ENCODE measurements at places on chromosomes 3 and 15.

DNA sequence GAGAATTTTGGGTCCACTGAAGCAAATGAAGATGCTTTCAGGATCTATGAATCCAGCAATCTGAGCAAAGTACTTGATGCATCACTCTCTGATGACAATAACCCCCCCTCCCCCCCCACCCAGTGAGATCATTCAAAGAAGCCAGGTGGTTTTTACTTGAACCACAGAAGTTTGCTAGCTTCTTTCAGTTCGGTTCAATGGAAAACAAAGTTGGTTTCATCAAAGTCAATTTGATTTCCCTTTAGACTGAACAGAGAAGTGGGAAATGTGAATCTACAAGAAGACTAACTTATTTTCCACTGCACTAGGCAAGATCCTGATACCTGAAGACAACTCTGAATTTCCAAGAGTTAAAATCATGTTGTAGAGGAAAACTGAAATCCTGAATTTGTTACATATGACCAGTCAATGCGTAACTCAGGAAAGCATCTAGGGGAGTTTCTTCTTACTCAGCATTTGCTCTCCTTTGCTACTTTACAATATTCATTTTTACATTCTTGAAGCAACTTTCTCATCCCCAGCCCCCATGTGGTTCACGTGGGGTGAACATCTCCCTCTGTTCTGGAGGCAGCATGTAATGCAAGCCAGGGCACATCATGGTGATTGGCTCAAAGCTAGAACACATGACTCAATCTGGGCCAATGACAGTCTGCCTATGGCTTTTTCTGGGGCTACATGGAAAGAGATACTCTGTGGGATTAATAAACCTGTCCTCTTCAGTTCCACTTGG lies 572.6 kb downstream of the FOXP1 start:
- peak; percentile 34 for DNase-seq

DNA sequence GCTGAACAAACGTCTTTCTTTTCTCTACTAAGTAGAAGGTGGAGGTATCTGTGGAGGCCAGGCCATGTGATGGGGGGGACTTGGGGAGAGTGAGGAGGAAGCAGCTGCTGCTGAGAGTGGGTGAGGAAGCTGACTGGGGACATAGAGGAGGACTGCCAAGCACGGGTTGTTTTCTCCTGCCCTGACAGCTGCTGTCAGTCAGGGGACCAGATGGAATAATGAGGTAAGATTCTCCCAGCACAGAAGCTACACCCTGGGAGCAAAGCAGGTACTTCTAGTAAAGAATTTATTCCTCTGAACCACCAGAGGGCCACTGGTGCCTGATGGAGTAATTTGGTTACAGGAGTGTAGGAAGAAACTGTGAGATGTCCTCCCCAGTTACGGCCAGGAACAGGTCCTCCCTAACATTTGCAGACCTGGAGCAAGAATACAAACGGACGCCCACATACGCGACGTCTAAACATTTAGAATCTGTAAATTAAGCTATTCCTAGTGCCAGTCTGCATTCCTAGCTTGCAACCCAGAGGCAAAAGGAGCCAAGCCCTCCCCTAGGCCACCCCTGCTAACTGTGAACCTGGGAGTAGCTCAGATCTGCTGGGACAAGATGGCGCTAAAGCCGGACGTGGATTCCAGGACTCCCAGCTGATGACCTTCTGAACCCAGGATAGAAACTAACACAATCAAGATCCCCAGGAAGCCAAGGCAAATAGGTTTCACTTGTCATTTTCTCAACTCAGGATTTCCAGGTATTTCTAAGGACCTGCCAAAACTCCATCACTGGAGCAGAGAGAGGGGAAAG lies 14.8 kb downstream of the CRYGS start:
- no peak for DNase-seq

DNA sequence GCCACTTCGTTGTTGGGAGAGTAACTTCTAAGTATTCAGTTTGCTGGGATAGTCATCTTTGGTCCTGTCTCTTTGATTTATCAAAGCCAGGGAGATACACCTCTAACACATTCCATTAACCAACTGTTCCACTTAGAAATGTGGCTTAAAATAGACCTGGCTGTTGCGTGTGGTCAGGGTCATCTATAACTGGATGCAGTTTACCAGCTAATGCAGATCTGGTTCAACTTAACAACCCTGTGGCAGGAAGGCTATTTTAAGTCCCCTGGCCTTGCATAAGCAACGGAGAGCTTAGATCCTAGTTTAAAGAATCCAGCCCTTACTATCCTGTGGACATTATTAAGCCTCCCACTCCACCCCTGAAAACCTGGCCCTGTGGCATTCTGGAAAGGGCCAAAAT lies 28.1 kb upstream of the CAPN3 start:
- no peak for DNase-seq

GRCh38 chr15:63597038-63597790 lies at the start of gene FBXL22:
TSS of gene FBXL22 (plus strand) at chr15:63597387. CDS start at chr15:63597393, 6 bp downstream.
- DNase-seq = no peak

- no peak for DNase-seq
Measured at GRCh38 chr3:99858469-99858868, 40.8 kb downstream of the CMSS1 start.

DNA sequence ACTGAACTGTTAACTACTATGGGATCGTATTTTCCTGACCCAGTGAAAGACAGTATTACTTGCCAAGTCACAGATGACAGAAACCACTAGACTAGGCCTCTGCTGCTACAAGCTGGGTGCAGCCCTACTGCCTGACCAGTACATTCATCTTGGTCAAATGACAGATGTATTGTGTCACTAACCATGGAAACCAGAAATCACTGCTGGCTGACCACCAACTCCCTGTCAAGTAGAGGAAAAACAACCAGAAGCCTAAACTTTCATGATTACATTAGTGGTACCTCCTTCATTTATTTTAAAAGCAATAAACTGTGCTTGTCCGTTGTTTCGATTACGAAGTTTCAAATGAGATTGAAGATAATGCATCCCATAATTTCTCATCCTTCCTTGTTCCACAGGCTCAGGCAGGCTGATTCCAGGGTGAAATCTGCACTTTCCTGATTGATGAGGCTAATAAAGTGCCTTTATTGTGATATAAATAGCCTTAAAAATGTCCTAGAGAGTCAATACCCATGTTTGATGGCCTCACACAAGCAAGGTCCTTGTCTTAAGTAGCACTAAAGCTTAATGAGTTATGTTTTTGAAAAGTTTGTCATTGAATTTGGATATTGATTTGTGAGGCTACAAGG lies 309.7 kb downstream of the LSAMP start:
- DNase-seq = no peak

GRCh38 chr3:173266441-173266840 lies 125.4 kb upstream of the SPATA16 start:
- DNase-seq = no peak

DNA sequence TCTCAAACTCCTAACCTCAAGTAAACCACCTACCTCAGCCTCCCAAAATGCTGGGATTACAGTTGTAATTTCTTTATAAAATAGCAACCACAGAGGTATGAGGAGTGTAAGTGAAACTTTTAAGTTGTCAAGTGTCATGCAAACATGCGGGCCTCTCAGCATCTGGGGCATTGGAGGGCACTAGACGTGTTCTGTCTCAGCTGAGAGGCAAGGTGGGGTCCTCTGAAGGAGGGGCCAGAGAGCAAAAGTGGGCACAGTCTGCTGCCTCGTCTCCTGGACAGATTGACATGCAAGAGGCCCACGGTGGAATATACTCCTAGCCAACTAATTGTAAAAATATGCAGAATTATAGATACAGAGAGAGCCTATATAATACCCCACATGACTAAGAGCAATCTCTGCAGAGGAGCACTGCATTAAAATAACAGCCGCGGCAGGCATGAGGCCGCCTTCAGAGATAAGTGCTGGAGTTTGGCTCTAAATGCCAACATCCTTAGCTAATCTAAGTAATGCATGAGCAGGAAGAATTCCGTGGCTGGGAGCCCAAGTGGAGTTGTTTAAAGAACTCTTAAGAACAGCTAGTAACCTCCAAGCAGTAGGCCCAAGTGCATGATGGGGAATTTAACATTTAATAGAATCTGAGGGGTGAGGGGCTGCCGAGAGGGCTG lies 87.8 kb upstream of the RNU6-1 start:
- no peak for DNase-seq

DNA sequence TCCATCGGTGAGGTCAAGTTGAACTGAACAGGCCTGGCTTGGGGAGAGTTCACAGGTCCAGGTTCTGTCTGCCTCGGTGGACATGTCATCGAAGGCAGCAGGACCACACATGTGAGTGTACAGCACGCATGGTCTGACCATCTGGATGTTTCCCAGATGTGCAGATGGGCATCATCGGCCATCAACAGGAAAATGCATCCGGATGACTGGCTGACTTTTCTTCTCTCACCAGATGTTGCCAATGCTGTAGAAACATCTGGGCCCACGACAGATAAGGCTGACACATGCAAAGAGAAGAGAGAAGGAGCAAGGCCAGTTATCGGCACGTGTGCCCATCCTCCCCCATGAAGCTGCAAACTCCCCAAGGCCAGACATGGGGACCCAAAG lies 45.1 kb downstream of the NOX5 start:
- no peak for DNase-seq

- DNase-seq = no peak
Measured at GRCh38 chr3:36418296-36418695, 38.0 kb downstream of the STAC start.

GRCh38 chr3:118526758-118527513 lies 507.7 kb downstream of the IGSF11 start:
- DNase-seq = no peak

GRCh38 chr3:42289026-42289425 lies 23.0 kb upstream of the CCK start:
- no peak for DNase-seq

DNA sequence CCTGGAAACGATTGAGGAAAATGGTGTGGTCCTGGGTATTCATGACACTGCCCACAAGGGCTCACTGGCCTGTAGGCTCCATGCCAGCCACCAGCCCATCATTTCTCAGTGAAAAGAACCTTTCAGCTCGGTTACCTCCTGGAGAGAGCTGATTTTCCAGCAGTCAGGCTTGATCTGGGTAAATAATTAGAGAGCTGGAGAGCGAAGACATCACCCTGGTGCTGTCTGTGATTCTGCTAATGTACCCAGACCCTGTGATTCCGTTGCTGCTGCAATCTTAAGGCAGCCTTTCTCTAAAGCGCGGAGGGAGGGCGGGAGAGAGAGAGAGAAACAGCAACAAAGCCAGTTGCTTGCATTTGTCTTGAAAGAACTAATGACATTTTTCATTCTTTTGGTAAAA lies 221.9 kb upstream of the TOPAZ1 start:
- no peak for DNase-seq

GRCh38 chr15:69530991-69531664 lies 78.5 kb downstream of the RPLP1 start:
- no peak for DNase-seq

DNA sequence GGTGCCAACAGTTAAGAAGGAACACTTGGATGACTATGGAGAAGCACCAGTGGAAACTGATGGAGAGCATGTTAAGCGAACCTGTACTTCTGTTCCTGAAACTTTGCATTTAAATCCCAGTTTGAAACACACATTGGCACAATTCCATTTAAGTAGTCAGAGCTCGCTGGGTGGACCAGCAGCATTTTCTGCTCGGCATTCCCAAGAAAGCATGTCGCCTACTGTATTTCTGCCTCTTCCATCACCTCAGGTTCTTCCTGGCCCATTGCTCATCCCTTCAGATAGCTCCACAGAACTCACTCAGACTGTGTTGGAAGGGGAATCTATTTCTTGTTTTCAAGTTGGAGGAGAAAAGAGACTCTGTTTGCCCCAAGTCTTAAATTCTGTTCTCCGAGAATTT lies 3.0 kb downstream of the SKIL start:
- DNase-seq = no peak

DNA sequence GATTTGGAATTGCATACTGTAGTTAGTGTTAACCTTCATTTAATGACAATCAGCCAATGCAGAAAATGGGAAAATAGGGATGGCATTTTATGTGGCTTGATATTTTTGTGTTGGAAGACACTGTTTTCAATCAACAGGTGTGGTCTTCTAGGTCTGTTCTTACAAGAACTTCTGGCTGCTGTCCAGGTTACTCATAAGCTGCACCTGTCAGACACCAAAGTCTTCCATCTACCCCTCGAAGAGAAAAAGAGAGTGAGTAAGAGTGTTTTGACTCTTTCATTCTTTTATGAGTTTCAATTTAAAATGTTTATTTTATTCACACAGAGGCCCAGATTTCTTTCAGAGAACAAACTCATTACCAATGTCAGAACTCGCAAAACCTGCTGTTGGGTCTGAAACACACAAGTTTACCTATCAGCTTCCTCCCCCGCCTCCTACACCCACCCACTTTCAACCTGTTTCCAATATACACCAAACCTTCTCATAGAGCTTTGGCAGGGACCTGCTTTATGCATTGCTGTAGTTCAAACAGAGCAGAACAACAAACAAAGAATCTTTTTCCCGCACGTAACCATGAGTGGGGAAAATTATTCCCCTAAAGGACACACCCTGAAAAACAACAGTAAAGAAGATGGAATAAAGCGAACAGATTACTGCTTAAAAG lies 767.7 kb upstream of the ALCAM start:
- DNase-seq = no peak

DNA sequence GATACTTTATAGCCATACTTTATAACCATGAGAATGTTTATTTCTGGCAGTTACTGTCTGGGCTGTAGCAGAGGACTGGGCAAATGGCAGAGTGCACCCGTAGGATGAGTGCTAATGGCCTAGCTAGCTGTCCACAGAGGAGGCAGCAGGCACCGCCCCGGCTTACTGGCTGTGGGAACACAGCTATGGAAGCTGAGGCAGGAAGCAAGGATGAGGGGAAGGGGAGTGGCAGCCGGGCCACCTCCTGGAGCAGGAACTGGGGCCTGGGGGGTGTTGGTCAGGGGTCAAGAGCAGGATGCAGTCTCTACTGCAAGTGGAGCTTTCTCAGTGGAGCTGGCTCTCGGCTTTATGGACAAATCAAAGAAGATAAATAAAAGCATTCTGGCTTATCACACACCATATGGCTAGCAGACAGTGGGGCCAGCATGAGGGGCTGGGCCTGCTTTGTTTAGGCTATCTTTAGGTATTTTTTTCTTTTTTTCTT lies 316.8 kb upstream of the CTDSPL start:
- no peak for DNase-seq

DNA sequence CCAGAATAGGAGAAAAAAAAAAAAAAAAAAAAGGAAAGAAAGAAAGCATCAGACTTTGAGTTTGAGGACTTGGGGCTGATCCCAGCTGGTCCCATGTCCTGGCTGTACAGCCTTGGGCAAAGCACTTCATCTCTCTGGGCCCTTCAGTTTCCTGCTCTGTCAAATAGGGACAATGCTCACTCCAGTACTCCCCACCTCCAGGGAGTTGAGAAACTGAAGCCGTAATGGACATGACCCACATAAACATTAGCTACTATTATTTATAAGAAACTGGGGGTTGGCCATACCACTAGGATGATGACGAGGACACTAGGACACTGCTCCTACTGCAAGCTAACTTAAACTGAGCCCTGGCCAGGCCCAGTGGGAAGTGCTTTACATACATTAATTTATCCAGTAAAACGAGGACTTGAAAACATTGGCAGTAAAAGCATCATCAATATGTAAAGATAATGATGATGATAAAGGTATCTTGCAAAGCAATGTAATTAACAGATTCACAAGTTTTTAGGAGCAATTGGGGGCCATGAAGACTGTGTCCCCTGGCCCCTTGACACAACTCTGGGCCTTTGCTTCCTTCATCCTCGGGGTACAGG lies 22.9 kb upstream of the SMAD6 start:
- DNase-seq = no peak

All from T-helper 2 cell (primary cell).